Foreskin keratinocyte (primary cell): ENCODE measurements at places on chromosomes 3 and 15. TPM values are rescaled to one million over a fixed set of nuclear protein-coding genes. Genes with fewer than 3 reads are reported as not detected.
A peak's percentile ranks its signal among the peaks of the same experiment; 100 is the strongest.

DNA sequence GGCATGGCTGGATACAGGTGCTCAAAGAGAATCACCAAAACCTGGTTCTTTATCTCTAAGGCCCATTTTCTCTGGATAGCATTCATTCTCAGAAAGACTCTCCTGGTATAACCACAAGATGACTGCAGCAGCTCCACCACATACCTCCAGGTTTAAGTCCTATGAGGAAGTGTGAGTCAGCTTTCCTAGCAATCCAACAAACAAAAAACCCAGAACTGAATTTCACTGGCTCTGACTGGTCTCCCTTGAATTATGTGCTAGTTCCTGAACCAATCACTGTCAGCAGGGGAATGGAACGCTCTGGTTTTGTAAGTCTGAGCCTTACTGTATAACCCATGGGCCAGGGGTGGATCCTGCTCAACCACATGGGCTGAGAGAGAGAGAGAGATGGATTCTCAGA, 27.2 kb downstream of the MRPL46 start:
- peak; percentile 83 for DNase-seq

DNA sequence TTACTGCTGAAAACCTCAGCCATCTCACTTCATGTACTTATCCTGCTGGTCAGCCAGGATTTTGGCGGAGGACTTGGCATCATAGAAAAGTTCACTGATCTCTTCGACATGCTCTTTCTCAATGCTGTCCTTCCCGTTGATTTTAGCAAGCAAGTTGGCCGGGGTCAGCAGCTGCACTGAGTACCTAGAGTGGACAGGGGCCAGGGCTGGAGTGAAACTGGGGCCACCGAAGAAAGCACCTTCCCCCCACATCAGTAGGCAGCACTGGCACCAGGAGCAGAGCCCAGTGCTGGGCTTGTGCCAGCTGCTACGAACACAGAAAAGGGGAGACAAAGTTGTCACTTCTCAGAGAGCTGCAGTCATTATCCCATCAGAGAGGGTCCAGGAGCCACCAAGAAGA, 29.0 kb downstream of the SEC61A1 start:
- DNase-seq: no peak

- no peak for DNase-seq
Observed at GRCh38 chr3:60803216-60804173, 447.8 kb downstream of the FHIT start.

DNA sequence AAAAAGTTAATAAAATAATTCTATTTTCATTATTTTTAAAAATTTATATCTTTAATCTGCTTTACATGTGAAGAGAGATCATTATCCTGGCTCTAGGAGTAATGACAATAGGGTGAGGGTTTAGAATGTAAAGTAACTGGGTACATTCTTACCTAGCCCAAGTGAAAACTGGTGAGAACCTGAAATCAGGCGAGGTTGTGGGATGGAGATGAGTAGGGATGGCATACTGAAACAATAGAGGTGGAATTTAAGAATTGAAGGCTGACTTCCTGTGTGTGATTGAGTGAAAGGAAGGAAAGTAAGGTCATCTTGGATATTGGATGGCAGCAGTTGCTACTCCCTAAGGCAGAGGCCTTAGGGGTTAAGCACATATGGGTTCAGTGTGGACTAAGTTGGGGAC, 82.7 kb downstream of the MYRIP start:
- DNase-seq: no peak

DNA sequence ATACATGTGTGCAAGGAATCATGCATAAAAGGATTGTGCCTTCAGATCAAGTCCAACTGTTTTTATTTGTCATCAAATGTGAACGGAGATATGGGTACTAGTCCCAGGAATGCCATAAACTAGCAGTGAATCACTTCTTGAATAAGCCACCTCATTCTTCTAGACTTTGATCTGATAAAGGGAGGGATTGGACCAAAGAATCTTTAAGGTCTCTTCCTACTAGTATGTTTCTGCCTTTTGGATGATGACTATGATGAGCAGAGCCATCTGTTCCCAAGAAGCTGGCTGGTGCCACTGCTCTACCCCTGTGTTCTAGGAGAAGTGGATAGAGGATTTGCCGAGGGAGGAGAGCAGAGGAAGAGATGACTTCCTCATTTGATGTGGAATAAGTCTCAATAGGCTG, 28.8 kb upstream of the UACA start:
- peak; percentile 57 for DNase-seq

DNA sequence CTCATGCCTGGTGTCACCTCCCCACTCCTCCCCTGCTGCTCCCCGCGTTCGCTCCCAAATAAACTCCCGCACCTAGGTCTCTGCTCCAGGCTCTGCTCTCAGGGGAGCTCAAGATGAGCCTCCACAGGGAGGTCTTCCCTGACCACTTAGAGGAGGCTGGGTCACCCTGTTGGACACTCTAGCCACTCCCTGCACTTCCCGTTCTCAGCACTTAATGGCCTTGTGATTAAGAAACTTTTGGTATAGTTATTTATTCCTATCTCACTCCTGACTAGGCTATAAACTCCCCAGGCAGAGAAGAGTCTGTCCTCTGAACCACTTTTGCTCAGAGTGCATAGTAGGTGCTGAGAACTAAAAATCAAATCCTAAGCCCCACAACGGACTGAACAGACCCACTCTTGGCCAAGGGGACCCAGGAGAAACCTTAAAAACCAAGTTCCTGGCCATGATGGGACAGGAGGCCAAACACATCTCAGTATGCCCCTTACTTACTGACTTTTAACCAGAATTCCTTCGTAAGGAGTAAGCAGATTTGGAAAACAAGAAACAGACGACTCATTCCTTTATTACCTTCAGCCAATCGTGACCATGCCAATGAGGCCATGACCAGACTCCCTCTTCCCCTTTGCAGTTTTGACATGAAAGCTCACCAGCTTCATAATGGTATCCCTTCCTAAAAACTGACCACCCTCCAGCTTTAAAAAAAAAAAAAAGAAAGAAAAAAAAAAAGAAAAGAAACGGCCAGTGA, 69.0 kb upstream of the HRH1 start:
- DNase-seq: peak; percentile 18

DNA sequence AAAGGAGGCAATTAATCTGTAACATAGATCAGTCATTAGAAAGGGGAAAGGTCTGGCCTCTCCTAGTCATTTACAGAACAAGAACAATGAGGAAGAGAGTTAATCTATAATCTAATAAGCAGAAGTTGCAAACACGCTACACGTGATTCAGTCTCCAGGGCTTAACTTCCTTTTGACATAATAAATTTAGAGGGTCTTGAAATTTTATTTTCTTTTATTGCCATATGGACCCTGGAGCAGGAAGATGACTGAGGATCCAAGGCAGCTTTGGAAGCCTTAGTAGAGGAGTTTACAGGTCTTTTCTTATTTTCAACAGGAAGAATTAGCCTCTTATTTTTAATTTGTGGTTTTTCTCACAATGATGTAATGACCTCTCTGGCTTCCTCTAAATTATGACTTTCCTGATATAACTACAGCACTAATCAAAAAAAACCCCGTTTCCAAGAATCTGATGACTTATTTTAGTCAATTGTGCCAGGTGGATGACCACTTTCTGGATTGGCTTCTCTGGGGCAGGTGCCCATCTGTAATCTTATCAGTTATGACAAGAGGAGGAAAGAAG, 32.2 kb downstream of the ADGRG7 start:
- DNase-seq: no peak

GRCh38 chr3:190118438-190118837, 2.3 kb downstream of the P3H2 start:
- no peak for DNase-seq

Gene FOXL2NB
- 0.25 and 0.92 TPM in 2 replicates for total RNA-seq

Gene SERINC4
- 0.04 and 0.07 TPM in 2 replicates for total RNA-seq

Gene SCG5
- 12.3 and 46.3 TPM in 2 replicates for total RNA-seq

Gene RPL35A
- 1,189 and 1,229 TPM in 2 replicates for total RNA-seq
